Activated CD4-positive, alpha-beta T cell treated with anti-CD3 and anti-CD28 coated beads, Interleukin-2, amount 50 U/mL, for 1 hour (primary cell): ENCODE measurements at places on chromosomes 2 and 18.

- no peak for DNase-seq
These were observed 167.1 kb downstream of the RAB3GAP1 start for GRCh38 chr2:135219226-135219625.

- DNase-seq: no peak
These were observed 48.4 kb downstream of the HK2 start for GRCh38 chr2:74882299-74882687.

DNA sequence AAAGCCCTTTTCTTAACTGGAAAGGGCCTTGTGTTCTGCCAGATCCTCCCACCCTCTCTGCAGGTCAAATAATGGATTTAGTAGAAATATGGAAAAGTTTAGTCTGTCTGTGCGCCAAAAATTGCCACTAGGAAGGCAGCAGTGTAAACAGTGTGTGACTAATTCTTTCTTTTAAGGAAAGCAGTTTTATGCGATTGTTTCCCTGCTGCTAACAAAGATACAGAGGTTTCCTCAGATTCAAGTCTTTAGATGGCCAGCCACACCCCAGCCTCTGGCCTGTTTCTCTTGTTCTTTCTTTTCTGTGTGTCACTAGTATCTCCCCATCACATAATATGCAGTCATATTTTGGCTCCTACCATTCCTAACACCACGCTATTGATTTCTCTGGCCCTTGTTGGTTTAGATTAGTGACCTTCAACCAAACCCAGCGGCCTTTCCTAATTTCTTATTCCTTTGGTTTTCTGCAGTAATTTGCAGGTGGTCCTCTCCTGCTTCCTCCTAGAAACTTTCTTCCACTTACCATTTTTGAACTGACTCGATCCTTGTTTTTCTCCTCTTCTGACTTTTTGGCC is 157.4 kb downstream of the LTBP1 start:
- no peak for DNase-seq

DNA sequence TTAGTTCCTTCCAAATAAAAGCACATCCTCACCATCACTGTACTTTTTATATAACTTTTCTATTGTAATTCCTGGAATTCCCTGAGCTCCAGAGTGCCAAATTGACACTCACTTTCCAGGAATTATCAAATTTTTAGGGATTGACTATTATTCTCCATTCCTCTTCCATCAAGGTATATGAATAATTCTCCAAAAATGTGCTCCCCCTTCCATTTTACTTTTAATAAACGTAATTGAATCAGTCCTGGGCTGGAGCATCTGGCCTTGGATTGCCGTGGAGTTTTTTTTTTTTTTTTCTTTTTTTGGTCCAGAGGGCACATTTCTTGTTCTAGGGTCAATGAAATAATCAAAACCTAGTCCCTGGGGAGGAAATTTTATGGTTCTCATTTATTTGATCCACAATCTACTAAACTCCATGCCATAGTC is 304.3 kb downstream of the CDCA7 start:
- DNase-seq: no peak

DNA sequence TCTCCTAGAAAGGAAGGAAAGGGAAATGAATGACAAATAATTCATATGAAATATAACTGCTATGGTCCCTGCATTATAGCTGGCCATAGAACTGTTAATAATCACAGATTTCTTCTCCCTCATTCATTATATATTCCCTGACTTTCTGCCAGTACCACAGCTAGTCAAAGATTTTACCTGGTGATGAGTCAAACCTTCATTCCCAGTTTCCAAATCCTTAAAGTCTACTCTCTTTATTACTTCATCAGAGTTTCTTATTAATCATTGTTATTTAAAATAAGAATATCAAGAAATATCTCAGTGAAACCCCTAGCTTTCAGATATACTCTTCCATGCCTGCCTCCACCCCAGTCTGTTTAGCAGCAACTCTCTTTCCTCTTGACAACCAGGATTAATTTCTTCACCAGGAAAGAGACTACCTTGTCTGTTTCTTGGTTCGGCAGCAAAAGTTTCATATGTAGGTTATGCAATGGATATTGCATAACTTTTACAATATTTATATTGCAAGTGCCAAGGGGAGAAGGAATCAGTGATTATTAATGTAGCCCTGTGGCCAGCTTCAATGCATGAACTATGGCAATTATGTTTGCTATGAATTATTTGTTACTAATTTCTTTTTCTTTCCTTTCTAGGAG is 533.8 kb downstream of the FBXO15 start:
- DNase-seq: no peak

DNA sequence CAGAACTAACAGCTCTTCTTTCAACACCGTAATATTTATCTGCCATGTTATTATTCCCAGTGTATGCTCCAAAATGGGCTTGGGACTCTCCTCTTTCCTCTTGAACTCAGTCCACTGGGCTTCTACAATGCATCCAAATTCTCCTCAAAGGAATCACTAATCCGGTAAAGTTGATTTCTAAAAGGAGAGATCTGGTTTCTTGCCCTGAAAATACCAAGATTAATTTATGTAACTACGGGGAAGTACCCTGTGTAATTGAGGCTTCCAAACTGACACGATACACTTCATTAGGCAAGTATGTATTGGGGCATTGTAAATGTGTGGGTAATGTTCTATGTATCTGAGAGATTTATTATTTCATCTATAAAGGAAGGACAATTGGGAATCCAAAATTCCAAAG is 5.7 kb downstream of the NCKAP5 start:
- no peak for DNase-seq

DNA sequence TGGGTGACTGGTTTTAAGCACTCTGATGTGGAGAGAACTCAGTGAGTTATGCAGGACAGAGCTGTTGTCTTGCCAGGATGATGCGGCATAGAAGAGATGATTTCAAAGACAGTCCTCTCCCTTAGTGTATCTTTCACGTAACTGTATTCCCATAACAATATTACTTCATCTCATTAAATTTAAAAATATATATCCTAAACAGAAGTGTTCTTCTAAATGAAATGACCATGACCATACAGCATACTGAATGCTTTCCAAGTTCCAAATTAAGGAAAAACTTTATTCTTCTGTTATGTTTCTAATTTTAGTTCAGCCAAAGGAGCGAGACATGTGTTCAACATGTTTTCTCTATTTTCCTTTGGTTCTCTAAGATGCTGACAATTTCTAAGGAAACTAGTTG is 600.1 kb upstream of the FSHR start:
- no peak for DNase-seq

- no peak for DNase-seq
These were observed 58.5 kb downstream of the PTRHD1 start for GRCh38 chr2:24734741-24735140.
